Gastrocnemius medialis (tissue), 4 donors: ENCODE measurements at places on chromosomes 3 and 15. TPM values are rescaled to one million over a fixed set of nuclear protein-coding genes. Genes with fewer than 3 reads are reported as not detected.
A peak's percentile ranks its signal among the peaks of the same experiment; 100 is the strongest.

DNA sequence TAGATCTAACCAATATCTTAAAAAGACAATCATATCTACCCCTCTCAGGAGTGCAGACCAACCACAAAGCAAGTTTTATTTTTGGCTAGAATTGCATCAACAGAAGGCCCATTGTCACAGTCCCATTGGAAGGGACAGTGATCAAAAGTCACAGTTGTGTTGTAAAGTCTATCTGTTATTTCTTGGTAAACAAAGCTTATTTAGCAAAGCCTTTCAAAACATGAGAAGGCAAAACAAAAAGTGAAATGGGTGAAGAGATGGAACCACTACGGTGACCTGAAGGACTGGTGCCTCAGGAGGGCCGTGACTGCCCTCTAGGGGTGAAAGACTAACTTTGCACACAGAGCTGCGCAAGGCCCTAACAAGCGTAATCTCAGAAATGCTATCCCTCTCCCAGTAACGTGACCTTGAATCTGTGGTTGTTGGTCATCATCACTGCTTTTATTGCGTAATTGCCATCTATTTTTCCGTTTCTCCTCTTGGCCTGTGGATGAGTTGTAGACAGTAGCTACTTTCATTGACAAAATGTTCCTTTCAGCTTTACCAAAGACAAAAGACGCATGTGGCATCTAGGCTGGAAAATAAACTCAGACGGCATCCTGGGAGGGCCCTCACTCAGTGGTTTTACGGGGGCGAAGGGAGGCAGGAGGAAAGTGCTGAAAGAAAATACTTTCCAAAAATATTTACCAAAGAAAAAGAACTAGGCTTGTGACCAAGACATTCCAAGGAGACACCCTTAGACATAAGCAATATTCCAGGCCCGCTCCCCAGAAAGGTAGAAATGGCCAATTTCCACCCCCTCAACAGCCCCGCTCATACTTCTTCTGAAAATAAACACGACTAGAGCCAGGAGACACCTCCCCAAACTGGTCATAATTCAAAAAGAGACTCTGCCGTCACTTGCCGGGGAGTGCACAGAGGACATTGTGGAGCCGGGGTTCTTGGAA is 79.4 kb downstream of the FRMD4B start:
- H3K27ac ChIP-seq = peak overlapping the region; percentile 49
- H3K27me3 ChIP-seq = no peaks in the 10 kb centered on the region
- peaks cover 3% of the 10 kb centered on the region for H3K4me1 ChIP-seq
- no peaks in the 10 kb centered on the region for H3K36me3 ChIP-seq

DNA sequence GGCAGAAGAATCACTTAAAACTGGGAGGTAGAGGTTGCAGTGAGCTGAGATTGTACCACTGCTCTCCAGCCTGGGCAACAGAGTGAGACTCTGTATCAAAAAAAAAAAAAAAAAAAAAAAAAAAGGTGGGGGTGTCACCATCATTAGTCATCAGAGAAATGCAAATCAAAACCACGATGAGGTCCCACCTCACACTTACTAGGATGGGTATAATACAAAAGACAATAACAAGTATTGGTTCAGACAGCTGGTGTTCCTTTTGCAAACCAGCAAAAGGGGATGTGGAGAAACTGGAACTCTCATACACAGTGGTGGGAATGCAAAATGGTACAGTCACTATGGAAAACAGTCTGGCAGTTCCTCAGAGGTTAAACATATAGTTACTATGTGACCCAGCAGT is 78.7 kb upstream of the TSC22D2 start:
- no peak for DNase-seq
- no peaks in the 10 kb centered on the region for H3K36me3 ChIP-seq
- no peak overlapping the region for H3K4me3 ChIP-seq
- no peaks in the 10 kb centered on the region for H3K4me1 ChIP-seq

OR5H15 gene
- total RNA-seq = not detected

GRCh38 chr3:20456511-20456910 is 270.5 kb upstream of the SGO1 start:
- H3K4me3 ChIP-seq = no peak overlapping the region
- no peaks in the 10 kb centered on the region for H3K36me3 ChIP-seq
- no peaks in the 10 kb centered on the region for H3K4me1 ChIP-seq
- no peaks in the 10 kb centered on the region for H3K27me3 ChIP-seq

COL6A6 gene
- total RNA-seq = 0.18 TPM

DNA sequence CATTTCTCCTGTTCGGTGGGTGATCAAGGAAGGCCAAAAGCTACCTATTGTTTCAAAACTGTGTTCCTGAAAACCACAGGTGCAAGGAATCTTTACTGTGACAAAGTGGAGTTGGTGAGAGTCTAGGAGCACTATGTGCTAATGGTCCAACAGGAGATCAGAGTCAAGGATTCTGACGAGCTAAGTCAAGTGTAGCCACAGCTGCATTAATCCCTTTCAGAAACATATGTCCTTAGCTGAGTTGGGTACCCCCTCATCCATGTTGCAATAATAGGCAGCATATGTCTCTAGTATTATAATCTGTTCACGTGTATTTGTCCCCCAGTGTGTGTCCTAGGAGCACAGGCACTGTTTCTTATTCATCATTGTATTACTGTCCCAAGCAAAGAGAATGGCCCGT is 1.7 kb downstream of the VPS39 start:
- peaks cover 29% of the 10 kb centered on the region for H3K4me1 ChIP-seq
- no peaks in the 10 kb centered on the region for H3K36me3 ChIP-seq
- H3K27me3 ChIP-seq = no peaks in the 10 kb centered on the region
- H3K4me3 ChIP-seq = no peak overlapping the region
- DNase-seq = no peak

DNA sequence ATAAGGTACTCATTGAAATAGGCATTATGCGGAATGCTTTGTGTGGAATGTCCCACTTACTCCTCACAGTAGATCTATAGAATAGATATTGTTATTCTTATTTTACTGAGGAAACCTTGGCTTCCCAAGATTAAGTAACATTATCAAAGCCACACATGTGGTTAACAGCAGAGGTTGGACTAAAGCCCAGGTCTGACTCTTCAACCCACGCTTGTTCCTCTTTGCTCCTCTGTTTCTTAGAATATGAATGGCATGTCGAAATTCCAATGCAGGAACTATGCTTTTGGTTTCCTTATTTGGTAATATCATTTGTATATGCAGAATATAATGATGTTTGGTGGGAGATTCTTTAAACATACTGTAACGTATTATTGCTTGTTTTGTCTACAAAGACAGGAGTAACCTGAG is 818.8 kb upstream of the LMCD1 start:
- no peaks in the 10 kb centered on the region for H3K4me1 ChIP-seq
- H3K4me3 ChIP-seq = no peak overlapping the region
- no peaks in the 10 kb centered on the region for H3K36me3 ChIP-seq
- no peak overlapping the region for H3K27ac ChIP-seq

GRCh38 chr15:58165661-58166060 is 27.5 kb downstream of the AQP9 start:
- H3K4me1 ChIP-seq = no peaks in the 10 kb centered on the region
- H3K36me3 ChIP-seq = no peaks in the 10 kb centered on the region

ARHGEF26 gene
- total RNA-seq = 1.0 TPM

ITIH1 gene
- 2.1 TPM for total RNA-seq

ADAMTSL3 gene
- total RNA-seq = 0.66 TPM

DET1 gene
- total RNA-seq = 7.5 TPM

- no peaks in the 10 kb centered on the region for H3K27me3 ChIP-seq
- H3K4me1 ChIP-seq = peaks cover 14% of the 10 kb centered on the region
- H3K4me3 ChIP-seq = no peak overlapping the region
- H3K36me3 ChIP-seq = no peaks in the 10 kb centered on the region
- DNase-seq = no peak
- H3K27ac ChIP-seq = peak overlapping the region; percentile 14
Measured at GRCh38 chr3:72889310-72890165, 1.7 kb downstream of the GXYLT2 start.
